ENCODE measurements at places on chromosomes 3 and 15.

- no peak for DNase-seq
Observed at GRCh38 chr15:66231394-66232266, 21.9 kb downstream of the MEGF11 start.

- DNase-seq: no peak
Observed at GRCh38 chr15:73028031-73028430, 24.2 kb upstream of the NEO1 start.

- no peak for DNase-seq
Observed at GRCh38 chr3:18217507-18218174, 207.5 kb downstream of the SATB1 start.

DNA sequence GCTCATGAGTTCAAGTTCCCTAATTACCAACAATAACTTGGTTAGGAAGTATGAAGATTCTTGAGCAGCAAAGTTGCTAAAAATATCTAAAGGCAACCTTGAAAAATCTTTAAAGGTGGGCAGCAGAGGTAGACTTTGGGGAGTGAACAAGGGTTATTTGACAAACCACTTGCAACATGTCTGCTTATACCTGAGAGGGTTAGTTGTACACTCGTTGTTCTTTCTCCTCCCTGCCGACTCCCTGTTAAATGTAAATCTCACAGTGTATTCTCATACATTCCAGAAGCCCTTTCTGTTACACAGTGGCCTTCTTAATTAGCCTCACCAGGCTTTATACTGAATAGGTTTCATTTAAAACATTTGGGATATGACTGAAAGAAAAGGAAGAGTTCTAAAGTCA, 121.7 kb downstream of the ARNT2 start:
- no peak for DNase-seq

GRCh38 chr3:41265011-41265545, 65.8 kb downstream of the CTNNB1 start:
- no peak for DNase-seq

Measured in CD4-positive, alpha-beta T cell treated with Interleukin-17A for 1 hour (primary cell).